ENCODE measurements at places on chromosomes 4 and X. TPM values are rescaled to one million over a fixed set of nuclear protein-coding genes. Genes with fewer than 3 reads are reported as not detected.

The F8A2 gene
- total RNA-seq: not detected

The FAM53A gene
- 5.2 TPM for total RNA-seq

The XK gene
- total RNA-seq: 1.4 TPM

The MID2 gene
- 6.4 TPM for total RNA-seq

The NPNT gene
- total RNA-seq: 1.6 TPM

The CLDN2 gene
- total RNA-seq: not detected

The RENBP gene
- 14.0 TPM for total RNA-seq

The CDX4 gene
- 5.2 TPM for total RNA-seq

The VCX gene
- 1.3 TPM for total RNA-seq

GRCh38 chr4:111696505-111696904 lies 448.7 kb upstream of the FAM241A start:
- H3K27ac ChIP-seq: no peak overlapping the region
- H3K4me3 ChIP-seq: no peak overlapping the region
- H3K4me1 ChIP-seq: no peaks in the 10 kb centered on the region
- no peaks in the 10 kb centered on the region for H3K27me3 ChIP-seq
- DNase-seq: no peak

GRCh38 chr4:24477919-24478318 lies 106.4 kb downstream of the DHX15 start:
- H3K27me3 ChIP-seq: no peaks in the 10 kb centered on the region
- H3K4me1 ChIP-seq: peaks cover 53% of the 10 kb centered on the region
- peak overlapping the region; percentile 22 for H3K27ac ChIP-seq
- no peak for DNase-seq
- H3K36me3 ChIP-seq: no peaks in the 10 kb centered on the region

DNA sequence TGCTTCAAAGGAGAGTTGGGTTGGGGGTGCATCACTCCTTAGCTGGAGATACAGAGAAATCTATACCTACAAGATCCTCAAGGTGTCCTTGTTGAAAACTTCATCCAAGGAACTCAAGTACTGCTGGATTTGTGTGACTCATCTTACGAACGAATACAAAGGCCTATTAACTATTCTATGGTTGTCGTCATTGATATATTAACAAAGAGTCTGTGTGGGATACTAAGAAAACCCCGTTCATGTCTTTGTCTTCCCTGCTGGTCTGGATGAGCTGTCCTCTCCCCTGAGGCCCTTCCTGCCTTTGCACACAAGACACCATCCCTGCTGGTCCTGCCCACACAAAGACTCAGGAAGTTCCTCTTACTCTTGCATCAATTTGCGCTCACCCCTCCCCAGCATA lies 54.9 kb upstream of the IRF2 start:
- DNase-seq: no peak
- peaks cover 10% of the 10 kb centered on the region for H3K4me1 ChIP-seq
- peaks cover 6% of the 10 kb centered on the region for H3K36me3 ChIP-seq
- no peak overlapping the region for H3K4me3 ChIP-seq
- H3K27me3 ChIP-seq: peaks cover 2% of the 10 kb centered on the region

- H3K36me3 ChIP-seq: no peaks in the 10 kb centered on the region
- DNase-seq: no peak
- no peaks in the 10 kb centered on the region for H3K27me3 ChIP-seq
- H3K4me1 ChIP-seq: no peaks in the 10 kb centered on the region
Observed at GRCh38 chrX:112067601-112068000, 15.0 kb downstream of the TRPC5 start.

DNA sequence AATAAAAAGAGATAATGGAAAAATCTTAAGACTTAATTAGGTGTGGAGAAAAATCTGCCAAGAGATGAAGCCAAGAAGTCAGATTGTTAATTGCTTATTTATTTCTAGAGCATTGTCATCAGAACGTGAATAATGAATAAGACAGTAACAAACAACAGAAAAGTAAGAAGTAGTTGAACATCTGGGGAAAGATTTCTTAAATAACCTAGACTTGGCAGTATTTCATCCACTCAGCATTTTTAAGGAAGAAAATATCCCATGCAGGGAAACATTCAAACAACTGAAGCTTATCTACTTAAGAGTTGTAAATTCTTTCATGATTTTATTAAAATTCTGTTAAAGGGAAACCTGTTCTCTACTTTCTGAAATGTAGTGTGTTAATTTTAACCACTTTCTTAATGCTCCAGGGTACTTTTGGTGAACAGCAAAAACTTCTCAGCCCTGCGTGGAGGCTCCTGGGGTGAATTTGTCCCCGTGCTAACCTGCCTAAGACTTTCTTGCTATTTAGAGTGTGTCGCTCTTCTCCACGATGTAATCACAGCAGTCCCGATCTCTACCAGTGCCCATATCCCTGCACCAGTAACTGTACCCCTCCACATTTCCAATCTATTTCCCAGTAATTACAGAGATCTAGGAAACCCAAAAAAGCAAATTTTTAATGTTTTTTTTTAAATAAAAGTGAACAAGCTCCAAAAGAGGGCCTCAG lies 124.6 kb downstream of the CORIN start:
- no peak overlapping the region for H3K27ac ChIP-seq
- no peak overlapping the region for H3K4me3 ChIP-seq

GRCh38 chrX:43333543-43333942 lies 322.6 kb upstream of the MAOA start:
- H3K4me1 ChIP-seq: no peaks in the 10 kb centered on the region
- H3K27me3 ChIP-seq: no peaks in the 10 kb centered on the region
- H3K27ac ChIP-seq: no peak overlapping the region
- no peak for DNase-seq

DNA sequence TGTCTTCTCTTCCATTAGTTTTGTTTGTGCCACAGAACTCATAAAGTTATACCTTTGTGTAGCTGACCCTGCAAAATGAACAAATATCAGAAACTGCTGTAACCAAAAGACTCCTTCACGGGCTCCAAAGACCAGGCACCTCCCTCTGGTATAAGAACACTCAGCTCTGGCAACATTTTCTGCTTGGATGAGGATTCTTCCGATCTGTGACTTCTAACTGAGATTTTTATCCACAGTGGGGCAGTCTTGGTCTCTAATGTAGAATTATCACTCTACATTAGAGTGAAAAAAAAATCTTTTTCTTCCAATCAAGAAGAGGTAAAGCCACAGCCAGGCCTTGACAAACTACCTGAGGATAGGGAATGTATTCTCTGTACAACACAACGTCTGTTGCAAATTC lies 38.5 kb upstream of the PRSS48 start:
- peaks cover 14% of the 10 kb centered on the region for H3K4me1 ChIP-seq
- no peak overlapping the region for H3K4me3 ChIP-seq
- peaks cover 14% of the 10 kb centered on the region for H3K36me3 ChIP-seq
- DNase-seq: no peak
- H3K27ac ChIP-seq: 0 out of 2 replicates have a peak overlapping the region, but pooled peaks have one; percentile 1
- no peaks in the 10 kb centered on the region for H3K27me3 ChIP-seq

DNA sequence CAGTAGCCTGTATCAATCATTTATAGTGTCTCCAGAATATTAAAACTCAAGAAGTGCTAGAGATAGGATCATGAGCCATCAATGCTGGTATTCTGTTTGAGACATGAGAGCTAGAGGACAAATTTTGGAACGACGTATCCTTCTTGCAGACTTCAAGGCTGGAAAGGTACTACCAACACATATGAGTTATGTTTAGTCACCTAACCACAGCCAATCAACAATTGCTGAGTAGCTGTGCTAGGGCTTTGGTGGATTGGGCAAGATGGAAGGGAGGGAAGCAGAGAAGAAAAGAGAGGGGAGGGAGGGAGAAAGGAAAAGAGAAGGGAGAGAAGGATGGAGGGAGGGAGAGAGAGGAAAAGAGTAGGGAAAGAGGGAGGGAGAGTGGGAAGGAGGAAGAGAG lies 21.6 kb upstream of the RAI2 start:
- no peak overlapping the region for H3K27ac ChIP-seq
- no peaks in the 10 kb centered on the region for H3K4me1 ChIP-seq
- H3K27me3 ChIP-seq: peaks cover 27% of the 10 kb centered on the region
- H3K4me3 ChIP-seq: no peak overlapping the region
- no peaks in the 10 kb centered on the region for H3K36me3 ChIP-seq
- no peak for DNase-seq

DNA sequence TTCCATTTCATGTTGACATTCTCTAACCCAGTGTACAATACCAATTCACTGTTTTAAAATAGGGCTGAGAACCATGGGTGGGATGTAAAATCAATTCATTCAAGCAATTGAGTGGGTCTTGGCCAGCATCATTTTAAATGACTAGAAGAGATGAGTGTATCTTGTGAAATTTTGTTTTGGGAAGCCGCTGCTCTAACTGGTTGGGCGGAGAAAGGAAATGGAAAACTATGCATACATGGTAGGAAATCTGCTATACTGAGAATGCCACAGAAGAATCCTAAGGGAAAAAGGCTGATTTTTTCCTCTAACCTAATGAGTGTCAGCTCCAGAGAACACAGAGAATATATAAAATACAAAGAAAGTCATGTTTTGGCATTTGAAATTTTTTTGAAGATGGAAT lies 54.8 kb upstream of the DCLK2 start:
- peaks cover 14% of the 10 kb centered on the region for H3K4me1 ChIP-seq
- no peak overlapping the region for H3K4me3 ChIP-seq
- peaks cover 2% of the 10 kb centered on the region for H3K27me3 ChIP-seq
- no peak for DNase-seq
- H3K36me3 ChIP-seq: peaks cover 22% of the 10 kb centered on the region

DNA sequence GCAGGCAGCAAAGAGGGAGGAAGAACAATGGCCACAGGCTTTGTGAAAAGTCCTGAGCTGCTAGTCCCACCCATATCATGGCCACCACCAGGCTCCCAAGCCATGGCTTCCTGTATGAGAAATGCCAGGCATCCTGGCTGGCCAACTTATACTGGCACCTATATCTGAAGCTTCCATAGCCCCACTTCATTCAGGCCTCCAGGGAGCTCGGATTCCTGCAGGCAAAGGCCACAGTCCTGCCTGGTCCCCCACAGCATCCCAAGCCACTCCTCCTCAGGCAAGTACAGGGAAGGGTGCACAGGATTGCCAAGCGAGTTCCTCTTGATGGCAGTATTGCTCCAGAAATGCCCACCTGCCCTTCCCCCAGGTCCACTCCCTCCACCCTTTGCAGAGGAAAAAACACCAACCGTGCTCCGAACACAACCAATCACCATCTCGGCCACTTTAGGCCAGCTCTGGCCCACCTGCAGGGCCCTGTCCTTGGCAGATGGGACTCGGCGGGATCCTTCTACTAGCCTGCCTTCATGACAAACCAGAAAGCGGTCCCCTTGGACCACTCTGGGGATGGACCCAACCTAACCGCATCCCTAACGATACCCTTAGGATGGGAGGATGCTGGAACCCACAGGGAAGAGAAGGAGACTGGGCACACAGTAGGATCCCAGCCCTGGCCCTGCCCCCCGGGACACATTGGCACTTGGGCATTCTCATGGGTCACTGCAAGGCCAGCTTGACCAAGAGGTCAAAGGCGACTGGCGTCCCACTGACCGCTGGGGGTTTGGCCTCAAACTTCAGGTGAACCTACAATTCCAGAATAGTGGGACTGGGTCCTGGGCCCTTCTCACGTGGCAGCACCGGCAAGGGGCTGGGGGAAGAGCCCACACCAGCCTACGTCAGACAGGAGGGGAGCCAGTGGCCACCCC lies 220.4 kb upstream of the AGTR2 start:
- peaks cover 6% of the 10 kb centered on the region for H3K36me3 ChIP-seq
- no peak overlapping the region for H3K27ac ChIP-seq
- no peaks in the 10 kb centered on the region for H3K27me3 ChIP-seq
- H3K4me3 ChIP-seq: no peak overlapping the region
- DNase-seq: peak; percentile 40

DNA sequence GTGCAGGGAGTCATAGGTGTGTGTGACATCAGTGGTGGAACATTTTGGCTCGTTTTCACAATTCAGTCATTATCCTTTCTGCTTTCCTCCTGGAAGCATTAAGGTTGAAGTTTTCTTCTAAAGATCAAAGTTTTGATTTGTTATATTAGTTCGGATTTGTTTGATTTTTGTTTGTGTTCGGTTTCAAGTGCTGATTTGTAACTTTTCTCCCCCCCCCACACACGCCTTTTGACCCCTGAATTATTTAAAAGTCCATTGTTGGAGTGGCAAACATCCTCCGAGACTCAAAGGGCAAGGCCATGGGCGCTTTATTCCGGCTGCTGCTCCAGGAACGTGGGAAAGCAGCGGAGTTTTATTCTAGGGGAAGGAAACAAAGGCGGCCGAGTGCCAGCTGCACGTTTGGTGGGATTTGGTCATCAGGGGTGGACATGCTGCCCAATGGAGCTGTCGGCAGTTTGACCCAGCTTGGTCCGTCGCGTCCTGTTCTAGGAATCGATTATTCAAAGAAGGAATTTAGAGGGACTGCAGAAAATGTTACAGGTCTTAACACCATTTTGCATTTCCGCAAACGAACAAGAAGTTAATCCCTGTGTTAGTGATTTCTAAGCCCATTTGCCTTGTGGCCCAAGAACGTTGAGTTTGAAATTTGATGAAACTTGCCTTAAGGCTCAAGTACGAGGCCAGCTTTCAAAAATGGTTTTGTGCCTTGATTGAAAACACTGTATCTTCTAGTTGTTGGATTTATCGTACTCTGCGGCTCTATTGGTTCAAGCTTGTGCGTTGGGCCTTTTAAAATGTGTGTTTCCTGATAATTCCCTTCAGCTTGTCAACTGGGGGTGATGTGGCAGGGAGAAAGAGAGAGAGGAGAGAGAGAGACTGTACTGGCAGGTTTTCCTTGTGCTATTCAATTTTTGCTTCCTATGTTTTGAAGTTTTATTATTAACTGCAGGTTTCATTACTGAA lies 565 bp upstream of the ZNF41 start:
- peak overlapping the region; percentile 73 for H3K4me3 ChIP-seq
- no peaks in the 10 kb centered on the region for H3K27me3 ChIP-seq
- peaks cover 25% of the 10 kb centered on the region for H3K4me1 ChIP-seq
- H3K36me3 ChIP-seq: no peaks in the 10 kb centered on the region
- DNase-seq: peak; percentile 14

All from WTC11 (cell line).